ENCODE measurements at places on chromosomes 7 and 10.
A peak's percentile ranks its signal among the peaks of the same experiment; 100 is the strongest.

DNA sequence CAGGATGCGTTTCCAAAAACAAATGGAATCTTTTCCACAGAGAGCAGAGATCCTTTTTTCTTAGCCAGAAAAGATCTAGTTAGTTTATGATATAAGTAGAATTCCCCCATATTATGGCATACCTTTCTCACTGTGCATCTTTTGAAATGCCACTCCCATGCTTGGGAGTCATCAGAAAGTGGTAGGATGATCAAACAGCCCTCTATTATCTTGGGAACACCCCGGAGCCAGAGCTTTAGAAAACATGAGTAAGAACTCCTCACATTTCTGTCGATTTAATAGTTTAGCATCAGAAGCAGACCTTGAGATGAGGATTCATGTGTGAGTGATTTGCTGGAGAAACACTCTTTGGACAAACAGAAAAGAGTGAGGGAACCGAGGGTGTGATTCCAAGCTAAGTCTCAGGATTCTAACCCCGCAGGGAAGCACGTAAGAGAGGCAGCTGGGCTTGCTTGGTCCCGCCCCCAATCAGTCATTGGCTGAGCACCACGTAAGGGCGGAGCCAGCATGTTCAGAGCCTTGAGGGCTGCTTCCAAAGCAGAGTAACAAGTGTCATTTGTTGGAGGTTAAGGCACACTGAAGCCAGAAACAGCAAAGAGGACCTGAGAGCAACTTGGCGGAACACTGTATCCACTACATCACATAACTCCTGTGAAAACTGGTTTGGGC lies 43.7 kb upstream of the NXPH1 start:
- no peak for DNase-seq

- peak; percentile 42 for DNase-seq
Observed at GRCh38 chr10:106795619-106796018, 368.9 kb downstream of the SORCS1 start.

DNA sequence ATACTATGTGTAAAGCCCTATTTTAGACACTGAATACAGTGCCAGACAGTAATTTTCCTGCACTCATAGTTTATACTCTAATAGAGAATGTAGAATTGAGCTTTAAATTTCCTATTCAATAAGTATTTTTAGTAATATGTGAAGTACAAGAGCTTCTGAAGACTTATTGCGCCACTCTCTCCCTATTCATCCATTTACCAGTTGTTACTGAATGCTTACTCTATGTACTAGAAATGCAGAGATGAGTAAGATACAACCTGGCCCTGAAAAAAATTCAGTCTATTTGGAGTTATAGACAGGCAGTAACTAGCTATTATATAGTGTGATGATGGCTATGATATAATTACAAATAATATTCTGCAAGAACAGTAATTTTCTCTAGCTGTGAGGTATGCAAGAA lies 98.8 kb downstream of the ADK start:
- no peak for DNase-seq

DNA sequence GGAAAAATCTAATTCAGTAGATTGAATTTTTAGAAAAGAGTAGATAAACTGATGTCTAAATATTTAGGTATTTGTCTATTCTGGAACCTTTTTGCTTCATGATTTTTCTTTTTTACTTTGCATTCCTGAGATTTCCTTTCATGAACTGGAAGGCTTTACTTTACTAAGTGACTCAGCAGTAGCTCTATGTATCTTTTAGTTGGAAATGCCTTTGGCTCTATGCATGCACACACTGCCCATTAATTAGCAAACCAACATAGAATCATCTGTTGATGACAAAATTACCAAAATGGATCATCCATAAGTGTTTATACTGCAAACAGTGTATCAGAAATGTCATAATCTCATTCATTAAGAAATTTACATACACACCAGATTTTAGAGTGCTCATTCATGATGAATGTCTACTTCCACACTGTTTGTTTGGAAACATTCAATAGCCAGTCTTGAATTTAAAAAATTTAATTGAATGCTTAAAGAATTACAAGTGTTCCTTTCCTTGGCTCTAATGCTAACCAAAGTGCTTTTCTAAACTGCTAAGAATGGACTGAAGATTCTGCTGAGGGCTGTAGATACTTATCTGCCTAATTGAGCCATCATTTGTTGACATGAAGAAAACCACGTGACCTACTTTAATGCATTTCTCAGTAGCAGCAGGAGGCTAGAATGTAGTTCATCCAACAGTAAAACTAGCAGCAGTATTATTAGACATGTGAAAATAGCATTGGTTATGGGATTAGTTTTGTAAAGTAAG lies 282.0 kb downstream of the ADK start:
- peak; percentile 21 for DNase-seq

DNA sequence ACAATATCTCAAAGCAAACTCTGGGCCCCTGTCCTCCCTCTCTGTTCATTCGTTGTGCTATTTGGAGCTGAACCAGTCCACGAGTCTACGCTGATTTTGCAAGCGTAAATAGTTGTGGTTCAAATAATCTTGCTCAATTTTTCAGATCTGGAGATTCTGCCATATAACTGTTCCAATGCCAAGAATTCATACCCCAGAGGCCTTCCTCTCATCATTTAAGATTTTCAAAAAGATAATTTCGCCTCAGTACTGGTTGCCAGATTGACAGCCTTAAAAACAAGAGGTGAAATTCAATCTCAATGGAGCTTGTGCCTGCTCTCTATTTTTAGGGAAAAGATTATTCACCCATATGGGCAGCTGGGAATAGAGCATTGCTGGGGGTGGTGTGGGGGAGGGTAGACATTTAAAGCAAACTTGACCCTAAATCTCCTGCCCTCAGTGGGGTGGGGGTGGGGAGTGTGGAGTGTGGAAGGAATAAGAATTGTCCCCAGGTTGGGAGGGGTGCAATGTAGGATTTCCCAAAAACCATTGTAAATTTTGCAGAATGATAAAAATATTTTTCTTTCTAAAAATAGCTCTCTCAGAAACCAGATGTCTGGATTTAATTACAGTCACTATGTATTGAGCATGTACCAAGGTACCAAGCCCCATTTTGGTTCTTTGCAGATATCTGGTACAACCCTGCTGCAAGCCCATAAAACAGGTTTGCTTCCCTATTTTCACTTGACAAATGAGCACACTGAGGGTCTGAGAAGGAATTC lies 104.7 kb upstream of the EEPD1 start:
- DNase-seq = no peak

DNA sequence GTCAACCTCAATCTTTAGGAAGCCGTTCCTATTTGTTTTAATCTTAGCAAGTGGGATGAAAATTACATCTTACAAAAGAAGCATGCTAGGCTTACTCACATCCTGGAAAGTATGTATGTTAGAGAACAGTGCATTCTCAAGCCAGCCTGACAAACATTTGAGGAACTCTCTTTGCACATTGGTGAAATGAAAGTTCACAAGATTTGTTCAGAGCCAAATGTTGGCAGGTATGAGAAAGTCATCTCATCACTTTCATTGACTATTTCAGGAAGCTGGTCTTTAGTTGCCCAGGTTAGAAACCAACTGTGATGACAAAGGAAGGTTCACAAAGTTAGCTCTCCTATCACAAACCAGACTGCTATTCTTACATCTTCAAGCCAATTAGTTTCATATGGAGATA lies 57.1 kb downstream of the ABCB1 start:
- no peak for DNase-seq

DNA sequence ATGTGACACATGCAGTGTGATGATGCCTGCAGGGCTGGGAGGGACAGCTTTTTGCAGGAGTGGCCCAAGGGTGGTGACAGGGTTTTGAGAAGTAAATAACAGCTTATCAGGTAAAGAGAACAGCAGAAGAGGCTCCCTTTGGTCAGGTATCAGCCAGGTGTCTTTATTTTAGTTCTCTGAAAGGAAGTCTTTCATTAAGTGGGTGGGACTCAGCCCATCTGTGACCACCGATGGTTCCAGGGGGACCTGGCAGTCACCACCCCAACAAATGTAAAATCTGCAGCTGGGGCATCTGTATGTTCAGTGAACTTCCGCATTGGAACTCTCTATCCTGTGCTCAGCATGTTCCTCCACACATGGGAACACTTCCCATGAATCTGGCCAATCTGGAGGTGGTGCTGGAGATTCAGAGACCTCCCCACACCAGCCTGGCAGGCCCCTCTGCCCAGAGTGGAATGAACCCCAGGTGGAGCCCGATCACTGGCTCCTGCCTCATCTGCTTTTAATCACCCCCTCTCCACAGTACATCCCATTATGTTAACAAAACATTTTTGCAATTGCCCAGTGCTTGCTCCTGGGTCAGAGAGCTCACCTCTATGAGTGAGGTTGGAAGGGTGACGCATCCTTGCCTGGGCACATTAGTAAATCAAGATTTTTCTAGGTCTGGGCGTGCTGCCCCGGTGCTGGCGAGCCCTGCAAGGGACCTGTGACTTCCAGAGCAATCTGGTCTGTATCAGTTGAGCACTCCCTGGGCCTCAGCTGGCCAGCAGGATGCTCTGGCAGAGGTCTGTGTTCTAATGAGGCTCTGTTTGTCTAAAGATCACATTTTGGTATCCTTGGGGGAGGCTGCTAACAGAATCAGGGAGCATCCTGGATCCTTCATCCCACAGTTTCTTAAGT lies 140.4 kb upstream of the GDF10 start:
- no peak for DNase-seq

- no peak for DNase-seq
Observed at GRCh38 chr10:132548869-132549268, 11.3 kb downstream of the INPP5A start.

DNA sequence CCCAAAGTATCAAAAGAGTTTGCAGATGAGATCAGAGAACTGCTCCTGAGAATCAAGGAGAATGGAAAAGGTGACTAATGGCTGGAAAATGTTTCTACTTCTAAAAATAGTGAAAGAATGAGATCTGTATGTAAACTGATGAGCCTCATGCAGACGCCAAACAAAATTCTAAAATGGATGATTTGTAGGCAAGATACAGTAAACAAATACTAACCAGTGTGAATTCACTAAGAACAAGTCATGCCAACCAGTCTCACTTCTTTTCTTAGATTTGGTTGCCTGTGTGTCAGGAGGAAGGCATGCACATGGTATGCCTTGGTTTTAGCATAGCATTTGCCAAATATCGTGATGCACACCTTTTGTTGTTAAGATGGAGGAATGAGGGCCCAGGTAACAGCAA lies 94.9 kb upstream of the PIK3CG start:
- DNase-seq = no peak

DNA sequence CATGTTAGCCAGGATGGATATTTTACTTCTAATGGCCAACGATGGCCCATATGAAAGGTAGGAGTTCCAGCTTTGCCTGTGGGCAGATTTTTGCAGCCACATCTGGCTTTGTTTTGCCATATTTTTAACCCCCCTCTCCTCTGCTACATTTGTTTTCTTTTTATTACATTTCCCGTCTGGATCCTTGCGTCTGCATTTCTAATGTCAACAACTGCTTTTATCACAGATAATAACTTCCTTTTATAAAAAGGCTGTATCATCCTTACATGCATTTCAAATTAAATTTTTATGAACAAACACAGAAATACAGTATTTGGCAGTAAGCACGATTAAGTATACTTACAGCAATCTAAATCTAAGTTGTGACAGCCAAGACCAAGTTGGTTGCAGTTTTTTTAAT lies 156.0 kb downstream of the BAMBI start:
- DNase-seq = no peak

- no peak for DNase-seq
Observed at GRCh38 chr7:46557295-46557711, 636.2 kb upstream of the IGFBP3 start.

DNA sequence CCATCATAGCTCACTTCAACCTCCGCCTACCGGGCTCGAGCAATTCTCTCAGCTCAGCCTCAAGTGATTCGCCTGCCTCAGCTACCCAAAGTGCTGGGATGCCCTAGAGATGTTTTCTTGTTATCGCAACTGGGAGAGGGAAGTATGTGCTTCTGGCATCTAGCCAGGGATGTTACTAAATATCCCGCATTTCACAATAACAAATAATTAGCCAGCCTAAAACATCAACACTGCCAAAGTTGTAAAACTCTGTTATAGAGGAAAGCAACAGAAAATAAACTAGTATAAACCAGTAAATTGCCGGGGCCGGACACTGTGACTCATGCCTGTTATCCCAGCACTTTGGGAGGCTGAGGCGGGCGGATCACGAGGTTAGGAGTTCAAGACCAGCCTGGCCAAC lies 7.2 kb downstream of the INA start:
- DNase-seq = no peak

DNA sequence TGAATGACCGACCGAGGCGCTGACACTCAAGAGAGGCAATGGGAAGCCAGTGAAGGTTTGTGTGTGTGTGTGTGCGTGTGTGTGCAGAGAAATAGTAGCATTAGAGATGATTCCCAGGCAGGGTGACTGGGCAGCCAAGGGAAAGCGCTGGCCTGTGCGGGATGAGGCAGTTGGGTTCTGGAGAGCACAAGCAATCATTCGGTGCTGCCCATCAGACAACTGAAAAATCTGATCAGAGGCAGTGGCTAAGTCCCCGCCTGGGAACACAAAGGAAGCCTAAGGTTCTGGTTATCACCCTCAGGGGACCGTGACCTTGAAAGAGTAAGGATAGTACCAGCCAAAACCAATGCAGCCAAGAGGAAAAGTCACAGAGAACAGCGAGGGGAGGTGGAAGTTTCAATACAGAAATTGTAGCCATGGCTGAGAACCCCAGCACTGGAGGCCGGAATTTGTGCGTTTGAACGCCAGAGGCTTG lies 868 bp upstream of the PDCD4 start:
- DNase-seq = no peak

- DNase-seq = no peak
Observed at GRCh38 chr7:132028144-132028920, 471.9 kb upstream of the PODXL start.

DNA sequence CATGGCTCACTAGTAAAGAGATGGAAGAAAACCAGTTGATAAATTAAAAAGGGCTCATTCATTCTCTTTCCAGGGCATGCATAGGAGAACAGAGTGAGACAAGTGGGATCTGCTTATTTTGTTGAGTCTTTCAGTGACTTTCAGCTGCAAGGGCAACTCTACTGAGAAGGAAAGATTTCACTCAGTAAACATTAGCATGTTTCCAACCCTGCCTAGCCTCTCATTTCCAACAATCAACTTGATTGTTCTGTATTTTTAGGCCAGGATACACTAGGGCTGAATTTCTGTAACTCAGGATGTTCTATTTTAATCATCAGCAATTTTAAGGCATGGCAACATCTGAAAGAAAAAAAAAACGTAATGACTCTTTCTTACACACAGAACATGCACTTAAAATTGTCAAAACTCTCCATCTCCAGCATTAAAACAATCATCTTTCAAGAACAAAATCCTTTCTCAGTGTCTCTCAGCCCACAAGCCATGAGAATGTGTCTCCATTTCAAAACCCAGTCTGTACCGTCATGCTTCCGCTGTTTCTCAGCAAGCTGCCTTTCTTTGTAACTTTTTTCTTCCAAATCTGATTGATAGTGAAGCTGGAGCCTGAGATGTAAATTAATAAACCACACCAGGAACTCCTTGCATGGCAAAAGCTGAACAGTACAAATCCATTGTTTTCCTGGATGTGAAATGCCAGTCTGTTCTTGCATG lies 147.2 kb upstream of the KLF14 start:
- no peak for DNase-seq

- DNase-seq = no peak
Observed at GRCh38 chr10:114281461-114281860, 42.4 kb downstream of the VWA2 start.

DNA sequence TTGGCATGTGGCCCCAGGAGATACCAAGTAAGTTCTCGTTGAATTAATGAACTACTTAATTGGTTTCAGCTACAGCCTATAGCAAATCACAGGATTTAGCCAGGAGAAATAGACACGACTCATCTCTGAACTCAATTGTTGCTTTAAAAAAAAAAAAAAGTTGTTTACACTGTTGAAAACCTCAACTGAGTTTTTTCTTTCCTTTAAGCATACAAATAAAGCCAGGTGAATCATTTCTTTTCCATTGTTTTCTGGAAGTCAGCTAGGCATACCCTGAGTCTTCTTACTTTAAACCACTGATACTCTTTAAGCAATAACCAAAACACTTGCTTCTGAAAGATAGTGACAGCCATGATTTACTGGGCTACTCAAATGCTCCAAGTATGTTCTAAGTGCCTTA lies 755 bp downstream of the FRMPD2 start:
- DNase-seq = no peak

Data from retina (tissue), 1 donor.